CD4-positive, alpha-beta T cell treated with Interleukin-6 at 100 ng/mL for 8 hours (primary cell): ENCODE measurements at places on chromosomes 2 and 18.

DNA sequence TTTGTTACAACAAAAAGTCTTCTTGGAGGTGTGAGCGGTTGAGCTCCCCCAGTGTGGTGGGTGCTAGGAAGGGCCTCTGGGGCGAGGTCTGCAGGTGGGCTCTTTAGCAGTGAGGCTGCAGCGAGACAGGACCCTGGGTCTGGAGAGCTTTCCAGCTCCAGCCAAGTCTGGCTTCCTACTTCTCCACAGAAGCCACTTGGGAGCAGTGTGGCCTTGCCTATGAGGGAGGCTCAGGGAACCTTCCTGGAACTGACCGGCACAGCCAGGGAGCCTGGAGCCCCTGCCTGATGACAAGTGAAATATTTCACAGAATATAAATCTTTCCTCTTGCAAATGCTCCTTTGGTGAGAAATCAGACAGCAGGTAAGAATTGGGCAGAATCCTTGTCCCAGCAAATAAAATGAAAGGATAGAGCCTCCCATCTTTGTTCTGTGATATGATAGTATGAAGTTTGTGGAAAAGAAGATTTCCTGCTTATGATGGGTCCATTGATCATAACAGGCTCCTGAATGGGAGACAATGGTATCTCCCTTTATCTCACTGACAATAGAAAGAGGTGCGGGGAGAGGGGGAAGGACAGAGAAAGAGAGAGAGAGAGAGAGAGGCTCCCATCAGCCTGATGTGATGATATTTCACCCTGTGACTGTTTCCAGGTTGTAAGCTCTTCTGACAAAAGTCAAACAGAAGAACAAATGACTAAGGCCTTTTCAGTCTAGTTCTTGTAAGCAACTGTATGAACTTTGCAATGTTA, 289.8 kb upstream of the SPRED2 start:
- no peak for DNase-seq

DNA sequence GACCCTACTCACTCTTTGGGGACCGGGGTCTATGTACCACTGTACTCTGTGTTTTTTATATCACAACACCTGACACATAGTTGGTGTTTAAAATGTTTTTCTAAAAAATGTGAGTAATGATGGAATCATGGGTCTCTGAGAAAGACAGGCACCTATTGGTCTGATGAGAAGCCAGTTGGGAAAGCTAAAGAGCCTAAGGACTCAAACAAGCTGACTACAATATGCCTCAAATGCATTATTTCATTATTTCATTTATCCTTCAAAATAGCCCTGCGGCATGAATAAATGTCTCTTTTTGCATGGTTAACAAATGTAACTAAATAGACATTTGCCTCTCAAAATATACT, 102.9 kb upstream of the SCN1A start:
- no peak for DNase-seq

DNA sequence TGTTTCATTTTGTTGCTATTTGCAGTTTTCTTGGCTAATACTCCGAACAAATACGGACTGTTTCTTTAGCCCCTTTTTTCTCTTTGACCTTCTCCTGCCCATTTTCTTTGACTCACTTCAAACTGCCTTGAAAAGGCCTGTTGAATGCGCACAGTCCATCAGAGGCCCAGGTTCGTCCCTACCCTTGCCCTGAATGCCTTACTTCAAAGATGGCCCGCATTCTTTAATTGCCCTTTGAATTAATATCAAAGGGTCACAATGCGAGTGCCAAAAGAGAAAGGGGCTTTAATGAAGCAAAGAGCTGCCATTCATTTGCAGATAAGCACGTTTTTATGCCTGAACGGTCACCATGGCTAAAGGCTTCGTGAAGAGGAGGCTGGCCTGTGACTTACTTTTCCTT, 29.7 kb downstream of the PAX3 start:
- DNase-seq: no peak

- DNase-seq: no peak
Measured at GRCh38 chr2:34099377-34099776, 500.3 kb upstream of the FAM98A start.

- no peak for DNase-seq
Measured at GRCh38 chr2:24691806-24692205, 101.4 kb downstream of the PTRHD1 start.
